ENCODE measurements at places on chromosomes 7 and 10.
A peak's percentile ranks its signal among the peaks of the same experiment; 100 is the strongest.

GRCh38 chr7:139035586-139036353 lies at the start of gene ZC3HAV1L:
Gene ZC3HAV1L (minus strand): TSS chr7:139036042. CDS start chr7:139036017, 25 bp downstream.
- no peak for DNase-seq

DNA sequence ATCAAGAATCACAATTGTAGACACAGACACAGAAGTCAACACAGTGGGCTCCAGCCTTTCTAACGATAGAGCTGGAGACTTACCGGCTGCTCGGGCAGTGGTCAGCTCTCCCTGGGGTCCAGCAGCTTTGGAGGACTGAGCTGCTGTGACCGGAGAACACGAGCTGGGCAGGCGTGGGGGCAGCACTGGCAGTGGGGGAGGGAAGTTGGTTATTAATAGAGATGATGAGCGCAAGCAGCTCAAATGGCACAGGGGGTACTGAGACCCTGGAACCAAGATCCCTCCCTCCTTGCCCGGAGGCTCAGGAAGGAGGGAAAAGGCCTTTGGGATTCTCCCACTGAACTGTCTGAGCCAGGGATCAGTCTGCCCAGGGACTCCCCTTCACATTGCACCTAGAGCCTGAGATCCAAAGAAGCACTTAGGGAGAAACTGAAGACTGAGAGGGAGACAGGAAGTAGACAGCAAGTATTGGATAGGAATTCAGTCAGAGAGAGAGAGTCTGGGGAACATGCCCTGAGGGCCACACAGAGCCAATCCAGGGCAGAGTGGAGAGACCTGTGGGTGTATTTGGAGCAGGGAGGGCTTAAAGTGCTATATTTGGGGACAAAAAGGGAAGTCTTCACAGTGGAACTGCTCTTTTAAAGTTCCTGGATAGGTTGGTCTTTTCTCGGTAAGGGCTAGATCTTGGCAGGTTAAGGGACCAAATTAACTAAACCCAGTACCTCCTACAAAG lies at the start of gene MYOZ1:
TSS of gene MYOZ1 (minus strand) at position 147 of the 733 bp plus-strand sequence. CDS start 1,457 bp downstream, outside the sequence.
- DNase-seq: no peak

DNA sequence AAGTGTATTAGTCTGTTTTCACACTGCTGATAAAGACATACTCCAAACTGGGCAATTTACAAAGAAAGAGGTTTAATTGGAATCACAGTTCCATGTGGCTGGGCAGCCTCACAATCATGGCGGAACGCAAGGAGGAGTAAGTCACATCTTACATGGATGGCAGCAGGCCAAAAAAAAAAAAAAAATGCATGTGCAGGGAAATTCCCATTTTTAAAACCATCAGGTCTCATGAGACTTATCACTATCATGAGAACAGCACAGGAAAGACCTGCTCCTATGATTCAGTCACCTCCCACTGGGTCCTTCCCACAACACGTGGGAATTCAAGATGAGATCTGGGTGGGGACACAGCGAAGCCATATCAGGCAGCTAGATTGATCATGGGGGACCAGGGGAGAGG lies 136.8 kb downstream of the EXOC4 start:
- DNase-seq: no peak

GRCh38 chr10:69960606-69960987 lies 92.0 kb upstream of the MACROH2A2 start:
- DNase-seq: no peak

DNA sequence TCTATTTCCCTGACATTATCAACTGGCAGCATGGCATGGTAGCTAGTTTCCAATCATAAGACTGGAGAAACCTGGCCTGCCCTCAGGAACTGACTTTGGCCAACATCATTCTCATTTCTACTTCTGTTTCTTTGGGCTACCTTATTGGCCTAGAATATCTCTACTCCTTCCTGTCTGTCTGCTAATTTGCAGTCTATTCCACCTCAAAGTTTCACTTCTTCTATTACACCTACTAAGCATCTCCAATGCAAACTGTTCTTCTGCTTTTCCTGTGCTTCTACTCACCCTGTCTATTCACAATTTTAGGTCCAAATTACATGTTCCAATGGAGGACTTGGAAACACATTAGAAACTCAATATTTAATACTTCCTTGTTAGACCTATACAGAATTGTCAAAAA lies 65.6 kb downstream of the ZNF503 start:
- peak; percentile 25 for DNase-seq

DNA sequence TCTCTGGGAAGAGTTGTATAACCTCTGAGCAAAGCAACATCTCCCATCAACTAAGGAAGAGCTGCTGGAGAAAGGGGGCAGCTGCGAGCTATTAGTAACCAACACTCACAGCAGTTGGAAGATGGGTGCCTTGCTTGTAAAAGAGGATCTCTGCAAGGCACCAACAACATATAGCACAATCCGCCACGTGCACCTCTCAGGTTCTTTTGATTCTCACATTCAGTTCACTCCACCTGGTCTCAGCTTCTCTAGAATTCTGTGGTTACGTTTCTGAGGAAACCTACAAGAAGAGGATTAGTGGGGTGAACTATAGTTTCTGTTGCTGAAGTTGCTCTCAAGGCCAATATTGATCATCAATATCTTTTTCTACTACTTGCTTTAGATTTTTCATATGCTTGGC lies 117.1 kb downstream of the RPS24 start:
- no peak for DNase-seq

DNA sequence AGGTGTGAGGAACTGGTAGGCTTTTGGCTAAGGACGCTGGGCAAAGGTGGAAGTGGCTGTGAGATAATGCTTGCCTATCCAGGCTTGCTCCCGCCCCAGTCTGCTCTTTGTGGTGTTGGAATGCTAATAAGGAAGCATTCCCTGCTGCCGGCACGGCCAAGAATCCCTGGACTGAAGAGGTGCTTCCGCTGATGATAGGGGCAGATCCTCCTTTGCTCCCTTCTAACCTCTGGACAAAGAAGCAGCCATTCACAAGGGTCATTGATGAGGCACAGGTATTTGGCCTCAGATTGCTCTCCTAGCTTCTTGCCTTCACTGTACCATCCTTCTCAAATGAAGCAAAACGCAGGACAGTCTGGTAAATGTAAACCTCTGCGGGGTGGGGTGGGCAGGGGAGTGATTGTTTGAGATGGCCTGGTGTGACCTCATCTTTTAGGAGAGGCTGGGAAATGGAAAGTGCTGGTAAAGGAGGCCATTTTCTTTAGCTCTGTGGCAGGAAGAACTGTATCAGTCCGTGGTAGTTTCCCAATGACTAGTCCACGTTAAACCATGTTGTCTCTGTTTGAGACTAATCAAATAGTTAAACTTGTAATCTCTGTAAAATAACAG lies 1.7 kb downstream of the PGAM1 start:
- no peak for DNase-seq

DNA sequence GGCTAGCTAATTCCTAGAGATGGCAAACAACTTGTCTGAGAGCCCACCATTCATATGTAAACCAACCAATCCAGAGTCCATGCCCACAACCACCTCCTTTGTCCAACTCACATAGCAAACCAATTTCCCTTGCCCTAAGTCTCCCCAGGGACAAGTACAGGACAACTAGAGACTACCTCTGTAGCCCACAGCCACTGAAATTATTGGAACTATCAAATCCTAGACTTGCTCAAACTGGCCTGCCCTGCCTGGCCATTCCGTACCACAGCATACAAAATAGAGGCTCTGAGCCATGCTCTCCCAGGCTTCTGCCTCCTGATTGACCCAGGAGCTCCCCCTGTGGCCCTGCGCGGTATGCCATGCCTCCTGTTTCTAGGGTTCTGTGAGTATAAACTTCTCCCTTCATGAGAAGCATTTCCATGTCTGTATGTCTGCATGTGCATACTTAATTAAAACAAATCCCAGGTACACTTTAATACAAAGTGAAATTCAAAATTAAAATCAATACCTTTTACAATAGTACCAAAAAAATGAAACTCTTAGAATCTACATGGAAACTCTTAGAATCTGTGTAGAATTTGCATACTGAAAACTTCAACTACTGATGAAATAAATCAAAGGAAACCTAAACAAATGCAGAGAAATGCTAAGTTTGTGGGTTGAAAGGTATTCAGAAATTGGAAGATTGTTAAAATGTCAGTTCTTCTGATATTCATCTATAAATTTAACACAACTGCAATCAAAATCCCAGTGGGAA lies 4.0 kb upstream of the HECW1 start:
- no peak for DNase-seq

DNA sequence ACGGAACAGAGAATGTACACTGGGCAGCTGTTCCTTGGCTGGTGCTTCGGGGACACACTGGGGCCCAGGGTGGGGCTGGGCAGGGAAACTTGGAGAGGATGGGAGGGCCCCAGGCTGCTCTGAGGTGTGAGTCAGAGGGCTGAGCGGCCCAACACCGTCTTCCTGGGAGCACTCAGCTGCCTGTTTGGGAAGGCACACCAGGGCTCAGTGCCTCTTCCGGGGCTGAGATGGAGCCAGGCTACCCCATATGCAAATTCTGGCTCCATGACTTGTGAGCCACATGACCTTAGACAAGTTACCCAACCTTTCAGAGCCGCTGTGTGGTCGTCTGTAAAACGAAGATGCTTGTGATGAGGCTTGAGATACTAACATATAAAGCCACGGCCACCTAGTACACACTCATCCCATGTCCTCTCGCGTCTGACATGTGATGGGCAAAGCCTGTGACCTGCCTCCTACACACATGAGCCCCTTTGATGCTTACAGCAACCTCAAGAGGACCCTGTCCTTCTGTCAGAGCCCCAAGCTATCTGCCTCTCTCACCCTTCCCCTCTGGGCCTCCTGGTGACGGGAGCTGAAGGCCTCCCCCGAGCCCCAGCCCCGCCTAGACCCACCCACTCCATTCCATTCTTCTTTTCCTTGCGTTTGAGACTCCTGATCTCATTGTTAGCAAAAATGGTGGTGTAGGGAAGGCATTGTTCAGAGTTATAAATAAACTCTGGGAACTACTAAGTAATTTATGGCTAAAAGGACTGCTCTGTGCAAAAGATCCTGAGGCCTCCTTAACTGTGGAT lies 26.1 kb downstream of the KLRG2 start:
- DNase-seq: no peak

DNA sequence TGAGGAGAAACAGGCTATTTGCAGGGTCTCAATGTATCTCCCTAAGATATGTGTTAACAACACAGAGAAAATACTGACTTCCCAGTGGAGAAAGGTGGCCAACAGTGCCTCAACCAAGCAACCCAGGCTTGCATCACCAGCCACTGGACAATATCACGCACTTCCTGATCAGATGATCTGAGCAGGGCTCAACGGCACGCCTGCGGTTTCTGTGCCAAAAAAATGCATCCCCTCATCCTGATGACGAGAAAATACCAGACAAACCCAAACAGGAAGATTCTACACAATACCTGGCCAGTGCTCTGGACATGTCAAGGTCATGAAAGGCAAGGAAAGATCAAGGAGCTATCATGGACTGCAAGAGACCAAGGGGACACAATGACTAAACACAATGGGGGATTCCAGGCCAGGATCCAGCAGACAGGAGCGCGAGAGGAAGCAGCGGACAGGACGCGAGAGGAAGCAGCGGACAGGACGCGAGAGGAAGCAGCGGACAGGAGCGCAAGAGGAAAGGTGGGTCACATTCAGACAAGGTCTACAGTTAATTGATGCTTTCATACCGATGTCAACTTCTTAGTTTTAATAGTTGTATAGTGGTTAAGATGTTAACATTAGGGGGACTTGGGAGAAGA lies 51.1 kb downstream of the GNA12 start:
- peak; percentile 96 for DNase-seq

DNA sequence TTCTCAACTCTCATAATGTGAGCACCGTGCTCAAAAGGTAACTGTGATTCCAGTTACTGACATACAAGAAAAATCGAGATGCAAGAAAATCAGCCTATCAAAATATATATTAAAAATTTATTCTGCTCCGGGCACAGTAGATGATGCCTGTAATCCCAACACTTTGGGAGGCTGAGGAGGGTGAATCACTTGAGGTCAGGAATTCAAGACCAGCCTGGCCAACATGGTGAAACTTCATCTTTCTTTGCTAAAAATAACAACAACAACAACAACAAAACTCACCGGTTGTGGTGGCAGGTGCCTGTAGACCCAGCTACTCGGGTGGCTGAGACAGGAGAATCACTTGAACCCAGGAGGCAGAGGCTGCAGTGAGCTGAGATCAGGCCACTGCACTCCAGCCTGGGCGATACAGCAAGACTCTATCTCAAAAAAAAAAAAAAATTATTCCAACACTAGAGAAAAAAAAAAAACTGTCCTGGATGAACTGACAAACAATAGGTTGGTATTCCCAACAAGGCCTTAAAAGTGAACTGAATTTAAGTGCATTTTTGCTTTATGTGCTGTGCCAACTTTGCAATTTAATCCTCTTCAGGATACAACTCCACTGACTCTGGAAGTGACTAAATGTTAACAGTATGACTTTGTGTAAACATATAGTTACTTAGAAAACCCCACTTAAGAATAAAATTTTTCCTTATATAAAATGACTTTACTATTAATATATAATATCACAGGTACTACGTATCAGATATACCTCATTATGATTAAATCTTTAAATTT lies 51.1 kb downstream of the JMJD1C start:
- no peak for DNase-seq

DNA sequence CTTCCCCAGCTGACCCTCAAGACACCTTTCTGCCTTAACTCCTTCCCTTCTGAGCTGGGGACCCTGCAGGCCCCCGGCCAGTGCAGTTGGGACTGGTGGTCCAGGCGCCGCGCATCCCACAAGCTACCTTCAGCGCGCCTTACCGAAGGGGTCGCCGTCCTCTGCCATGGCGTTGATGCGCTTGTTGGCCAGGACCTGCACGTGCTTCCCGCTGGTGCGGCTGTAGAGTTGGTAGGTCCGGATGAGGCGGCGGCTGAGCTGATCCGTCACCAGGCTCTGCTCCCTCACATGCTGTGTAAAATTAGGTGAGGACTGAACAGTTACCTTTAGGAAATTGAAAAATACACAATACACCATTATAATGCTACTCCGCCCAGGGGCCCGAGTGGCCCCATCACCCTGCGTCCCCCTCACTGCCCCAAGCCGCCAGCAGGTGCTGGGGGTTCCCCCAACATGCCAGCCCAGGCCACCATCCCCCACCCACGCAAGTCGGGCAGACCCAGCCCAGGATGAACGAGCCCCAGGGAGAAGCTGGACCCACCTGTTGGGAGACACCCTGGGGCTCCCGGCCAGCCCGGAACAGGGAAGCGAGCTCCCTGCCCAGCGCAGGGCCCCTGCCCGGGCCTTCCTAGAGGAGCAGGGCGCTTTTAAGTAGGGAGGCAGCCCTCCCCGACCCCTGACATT lies 1.2 kb downstream of the FGF8 start:
- DNase-seq: no peak

GRCh38 chr10:106224676-106225075 lies 939.8 kb downstream of the SORCS1 start:
- no peak for DNase-seq

- peak; percentile 4 for DNase-seq
Measured at GRCh38 chr10:27192284-27192683, 37.1 kb downstream of the MASTL start.

GRCh38 chr7:130444751-130445407 lies 4.1 kb upstream of the CEP41 start:
- DNase-seq: no peak

DNA sequence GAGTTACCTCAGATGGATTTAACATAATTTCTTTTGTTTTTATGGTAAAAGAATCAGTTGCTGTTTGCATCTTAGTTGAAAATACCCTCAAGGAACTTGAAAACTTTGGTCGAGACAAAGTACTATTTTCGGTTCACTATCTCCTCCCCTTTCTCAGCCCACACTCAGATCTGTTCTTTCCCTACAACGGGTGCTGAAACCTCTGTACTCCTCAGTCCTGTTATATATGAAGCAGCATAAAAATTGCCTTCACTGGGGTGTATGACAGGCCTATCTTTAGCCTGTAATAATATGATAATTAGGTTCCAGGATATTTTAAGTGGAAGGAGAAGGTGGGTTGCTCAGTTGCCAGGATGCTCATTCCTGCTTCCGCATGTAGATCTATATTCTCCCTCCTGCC lies 105.2 kb upstream of the NOBOX start:
- DNase-seq: no peak
